ENCODE measurements at places on chromosomes 12 and 14.
A peak's percentile ranks its signal among the peaks of the same experiment; 100 is the strongest.

DNA sequence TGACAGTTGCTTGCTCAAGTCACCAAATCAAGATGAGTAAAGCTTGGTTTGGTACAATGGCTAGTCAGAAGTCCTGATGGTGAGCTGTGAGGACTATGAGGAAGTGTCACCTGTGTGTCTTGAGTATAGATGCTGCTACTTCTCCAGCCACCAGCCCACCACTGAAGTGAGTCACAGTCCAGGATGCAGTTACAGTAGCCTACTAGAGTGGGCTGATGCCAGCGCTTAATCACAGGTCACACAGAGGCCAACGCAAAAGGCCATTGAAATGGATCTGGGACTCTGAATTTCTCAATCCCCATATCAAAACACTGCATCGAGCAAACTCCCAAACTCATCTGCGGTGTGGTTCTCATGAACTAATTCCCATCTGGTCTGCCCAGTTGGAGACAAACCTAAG is 223.1 kb downstream of the ANO6 start:
- DNase-seq, result no peak

DNA sequence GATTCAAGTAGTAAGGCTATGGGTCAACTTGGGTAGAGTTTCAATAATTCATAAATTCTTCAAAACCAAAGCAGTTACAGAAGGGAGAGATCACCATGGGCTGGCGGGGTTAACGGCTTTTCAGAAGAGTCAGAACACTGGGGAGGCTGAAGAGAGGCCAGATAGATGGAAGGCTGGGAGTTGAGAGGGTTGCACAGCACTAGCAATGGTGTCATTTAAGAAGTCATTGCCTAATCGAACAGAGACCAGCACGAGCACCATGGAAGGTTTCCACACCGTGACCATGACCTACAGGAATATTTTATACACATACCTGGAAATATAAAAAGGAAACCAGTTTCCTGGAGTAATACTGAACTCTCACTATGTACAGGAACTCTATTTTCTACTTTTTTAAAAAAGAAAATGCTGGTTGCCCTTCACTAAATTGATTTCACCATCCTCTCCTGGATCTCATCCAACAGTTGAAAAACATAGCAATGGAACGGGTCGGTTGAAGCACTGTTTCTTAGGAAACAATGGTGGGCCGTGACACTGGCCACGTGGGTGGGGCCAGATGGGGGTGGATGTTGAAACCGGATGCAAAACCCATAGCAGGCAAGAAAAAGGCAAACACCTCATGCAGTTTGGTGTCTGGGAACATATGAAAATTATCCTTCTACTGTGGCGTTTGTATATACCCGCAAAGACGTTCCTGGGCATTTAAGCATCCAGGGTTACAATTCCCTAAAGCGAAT is 38.0 kb upstream of the RIN3 start:
- DNase-seq, result no peak

DNA sequence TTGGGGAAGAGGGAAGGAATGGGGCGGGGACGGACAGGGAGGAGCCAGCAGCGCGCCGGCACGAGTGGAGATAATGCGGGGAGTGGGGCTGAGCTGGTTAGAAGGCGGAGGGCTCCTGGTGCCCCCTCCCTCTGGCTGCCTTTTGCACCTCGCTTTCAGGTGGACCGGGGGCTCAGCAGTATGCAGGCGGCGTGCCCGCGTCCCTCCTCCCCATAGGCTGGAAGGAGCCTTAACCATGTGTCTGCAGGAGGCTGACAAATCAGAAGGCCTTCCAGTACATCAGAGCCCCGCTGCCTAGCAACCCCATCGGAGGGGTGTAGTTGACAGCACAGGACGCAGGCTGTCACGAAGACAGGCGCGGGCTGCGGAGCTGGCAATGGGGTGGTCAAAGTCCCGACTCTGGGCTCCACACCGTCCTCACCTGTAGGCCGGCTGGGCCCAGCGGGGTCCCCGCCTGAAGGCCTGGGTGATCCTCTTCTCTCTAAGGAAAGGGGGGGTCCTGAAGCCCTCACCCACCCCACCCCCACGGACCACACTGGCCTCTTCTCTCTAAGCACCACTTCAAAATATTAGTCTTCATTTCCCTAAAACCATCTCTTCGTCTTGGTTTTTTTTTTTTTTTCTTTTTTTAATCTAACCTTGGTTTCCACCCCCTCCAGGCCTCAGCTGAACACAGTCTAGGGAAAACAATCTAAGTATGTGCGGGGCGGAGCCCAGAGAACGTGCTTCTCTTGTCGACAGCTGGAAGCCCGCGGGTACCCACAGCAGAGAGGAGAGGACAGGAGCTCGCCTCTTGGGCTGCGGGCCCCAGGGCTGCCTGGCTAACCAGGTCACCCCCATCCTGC is 44.5 kb downstream of the KDM2B start:
- DNase-seq, result peak; percentile 46

- no peak for DNase-seq
These were observed 162.8 kb downstream of the MON2 start for GRCh38 chr12:62629413-62629812.

DNA sequence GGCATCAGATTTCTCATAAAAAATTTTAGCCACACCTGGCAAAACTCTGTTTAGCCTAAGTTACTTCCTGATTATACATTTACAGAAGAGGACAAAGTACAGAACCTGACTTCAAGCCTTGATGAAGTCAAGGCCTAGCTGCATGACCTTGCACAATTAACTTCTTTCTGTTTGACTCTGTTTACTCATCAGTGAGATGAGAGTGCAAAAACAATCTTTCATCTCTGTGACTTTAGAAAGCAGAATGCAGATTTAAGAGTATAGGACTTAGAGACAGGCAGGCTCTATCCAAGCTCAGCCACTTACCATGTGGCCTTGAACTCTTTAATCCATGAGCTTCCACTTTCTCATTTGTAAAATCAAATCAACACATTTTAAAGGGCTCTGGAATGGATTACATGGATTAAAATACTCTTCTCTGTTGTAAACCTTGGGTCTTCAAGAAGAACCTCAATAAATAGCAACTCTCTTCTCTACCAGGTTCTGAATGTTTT is 1178.9 kb downstream of the FLRT2 start:
- no peak for DNase-seq

GRCh38 chr12:58166643-58167042 is 225.3 kb downstream of the ATP23 start:
- DNase-seq, result no peak

DNA sequence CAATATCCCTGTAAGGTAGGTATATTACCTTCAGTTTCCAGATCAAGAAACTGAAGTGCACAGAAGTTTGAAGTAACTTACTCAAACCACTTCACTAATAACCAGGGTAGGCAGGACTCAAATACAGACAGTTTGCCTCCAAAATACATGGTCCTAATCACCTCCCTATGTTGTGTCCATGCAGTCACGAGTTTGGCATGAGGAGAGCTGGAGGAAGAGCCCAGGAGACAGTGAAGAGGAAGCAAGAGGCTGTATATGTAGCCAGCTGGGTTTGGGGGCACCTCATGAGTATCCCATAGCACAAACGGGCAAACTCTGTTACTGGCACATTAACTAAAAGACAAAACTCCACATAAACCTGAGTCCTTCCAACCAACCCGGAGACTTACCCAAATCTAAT is 79.2 kb downstream of the DUSP16 start:
- no peak for DNase-seq

- no peak for DNase-seq
These were observed 64.8 kb downstream of the PTHLH start for GRCh38 chr12:27907766-27908165.

GRCh38 chr12:12008232-12008850 is 62.4 kb upstream of the BCL2L14 start:
- no peak for DNase-seq

DNA sequence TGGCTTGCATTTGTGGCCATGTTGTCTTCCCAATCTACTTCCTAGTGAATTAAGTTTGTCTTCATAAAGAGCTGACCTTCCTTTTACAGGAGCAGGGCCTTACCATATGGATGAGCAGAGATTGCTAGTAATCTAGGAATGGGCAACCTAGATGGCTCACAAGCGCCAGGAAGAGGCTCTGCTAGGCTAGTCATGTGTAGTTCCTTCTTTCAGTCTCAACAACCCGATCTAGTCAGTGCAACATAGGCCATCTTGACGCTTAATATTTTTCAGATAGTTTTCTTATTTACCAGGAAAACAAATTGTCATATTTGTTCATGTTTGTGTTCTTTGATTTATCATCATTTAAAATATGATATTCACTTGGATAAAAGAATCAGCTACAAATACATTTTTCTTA is 48.2 kb upstream of the TPH2 start:
- no peak for DNase-seq

DNA sequence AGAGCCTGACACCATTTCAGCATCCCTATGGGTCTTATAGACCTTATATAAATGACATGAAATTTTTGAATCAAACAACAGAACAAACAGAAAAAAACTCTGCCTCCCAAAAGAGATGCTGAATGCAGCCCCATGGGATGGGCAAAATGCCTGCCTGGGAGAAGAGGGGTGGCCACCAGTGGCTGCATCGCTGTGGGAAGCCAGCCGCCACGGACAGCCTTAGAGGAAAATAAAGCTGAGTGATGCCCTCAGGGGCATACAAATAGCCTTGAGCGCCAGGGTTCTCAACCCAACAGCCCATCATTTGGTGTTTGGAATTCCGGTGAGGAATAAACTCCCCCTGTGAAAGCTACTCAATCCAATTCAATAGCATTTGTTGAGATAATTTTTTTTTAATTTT is 22.9 kb downstream of the SYNE3 start:
- no peak for DNase-seq

DNA sequence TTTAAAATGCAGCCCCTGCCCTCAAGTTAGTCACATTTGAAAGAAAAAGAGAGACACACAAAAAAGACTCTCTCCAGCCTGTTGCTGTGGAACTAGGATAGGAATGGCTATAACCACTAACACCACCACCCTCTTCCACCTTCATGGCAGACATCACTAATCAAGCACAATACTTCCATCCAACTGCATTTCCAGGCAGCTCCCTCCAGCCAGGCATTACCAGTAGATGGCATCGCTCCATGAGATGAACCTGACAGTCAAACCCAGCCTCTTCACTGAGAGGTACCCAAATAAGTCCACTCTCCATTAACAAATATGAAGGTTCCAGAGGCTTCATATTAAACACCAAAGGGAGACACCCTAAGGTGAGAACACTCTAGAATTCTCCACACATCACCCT is 24.4 kb downstream of the SLC8B1 start:
- DNase-seq, result no peak
